Muscle of arm (tissue), 14 donors: ENCODE measurements at places on chromosomes 16 and 17.

DNA sequence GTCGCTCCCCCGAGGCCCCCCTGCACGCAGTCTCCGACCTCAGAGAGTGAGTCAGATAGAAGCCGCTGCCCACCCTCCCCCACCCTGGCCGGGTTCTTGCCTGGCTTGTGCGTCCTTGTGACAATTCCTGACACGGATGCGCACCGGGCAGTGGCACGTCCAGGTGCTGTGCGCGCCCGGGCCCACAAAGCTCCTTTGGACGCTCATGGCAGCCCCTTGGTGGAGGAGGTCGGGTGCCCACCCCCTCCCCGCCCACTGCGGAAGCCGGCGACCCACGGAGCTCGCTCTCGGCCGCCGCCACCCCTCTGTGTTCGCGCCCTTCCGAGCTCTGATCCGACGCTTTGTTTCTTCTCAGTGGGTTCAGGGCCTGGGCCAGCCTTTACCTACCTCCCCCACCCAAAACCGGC is 662 bp upstream of the TUBB3 start:
- no peak for DNase-seq

DNA sequence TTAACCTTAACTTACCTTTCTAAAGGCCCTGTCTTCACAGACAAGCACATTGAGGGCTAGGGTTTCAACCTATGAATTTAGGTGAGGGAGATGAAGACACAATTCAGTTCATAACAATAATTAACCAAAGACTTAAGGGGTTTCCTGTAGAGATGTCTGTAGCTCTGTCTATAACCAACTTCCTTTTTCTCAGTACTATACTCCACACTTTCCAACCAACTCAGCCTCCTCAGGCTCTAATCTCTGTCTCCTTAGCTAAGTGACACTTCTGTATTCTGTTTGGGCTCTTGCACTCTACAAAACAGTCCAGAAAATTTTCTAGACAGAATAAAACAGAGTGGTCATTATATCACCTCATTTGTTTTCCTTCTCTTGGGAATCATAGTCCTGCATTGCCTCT is 25.8 kb downstream of the CAPNS2 start:
- no peak for DNase-seq

DNA sequence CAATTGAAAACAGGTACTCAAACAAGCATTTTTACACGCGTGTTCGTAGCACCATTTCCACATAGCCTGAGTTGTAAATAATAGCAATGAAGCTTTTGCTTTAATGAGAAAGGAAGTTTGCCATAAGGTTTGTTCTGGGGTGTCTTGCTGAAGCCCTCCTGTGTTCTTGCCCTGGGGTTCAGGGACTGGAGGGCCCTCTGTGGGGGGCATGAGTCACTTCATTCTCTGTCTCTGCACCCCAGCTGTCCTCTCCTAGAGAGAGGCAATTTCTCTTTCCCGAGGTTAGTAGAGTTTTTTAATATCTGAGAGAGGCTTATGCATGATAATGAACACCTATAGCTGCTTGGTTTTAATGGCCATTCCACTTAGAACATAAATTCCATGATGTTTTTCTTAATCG is 9.6 kb downstream of the AFMID start:
- no peak for DNase-seq

DNA sequence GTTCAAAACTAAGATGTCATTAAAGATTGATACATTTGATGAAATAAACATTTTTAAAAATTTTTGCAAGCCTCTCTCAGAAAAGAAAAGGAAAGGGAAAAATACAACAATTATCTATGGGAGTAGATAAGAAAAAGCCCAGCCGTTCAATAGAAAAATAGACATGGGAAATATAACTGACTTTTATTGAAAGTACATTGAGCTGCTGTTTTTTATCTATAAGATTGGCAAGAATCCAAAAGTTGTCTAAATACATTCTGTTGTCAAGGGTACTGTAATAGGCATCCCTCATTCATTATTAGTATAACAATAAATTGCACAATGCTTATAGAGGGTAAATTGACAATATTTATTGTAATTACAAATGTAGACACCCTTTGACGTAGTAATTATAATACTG is 38.4 kb upstream of the IRX6 start:
- DNase-seq = no peak

DNA sequence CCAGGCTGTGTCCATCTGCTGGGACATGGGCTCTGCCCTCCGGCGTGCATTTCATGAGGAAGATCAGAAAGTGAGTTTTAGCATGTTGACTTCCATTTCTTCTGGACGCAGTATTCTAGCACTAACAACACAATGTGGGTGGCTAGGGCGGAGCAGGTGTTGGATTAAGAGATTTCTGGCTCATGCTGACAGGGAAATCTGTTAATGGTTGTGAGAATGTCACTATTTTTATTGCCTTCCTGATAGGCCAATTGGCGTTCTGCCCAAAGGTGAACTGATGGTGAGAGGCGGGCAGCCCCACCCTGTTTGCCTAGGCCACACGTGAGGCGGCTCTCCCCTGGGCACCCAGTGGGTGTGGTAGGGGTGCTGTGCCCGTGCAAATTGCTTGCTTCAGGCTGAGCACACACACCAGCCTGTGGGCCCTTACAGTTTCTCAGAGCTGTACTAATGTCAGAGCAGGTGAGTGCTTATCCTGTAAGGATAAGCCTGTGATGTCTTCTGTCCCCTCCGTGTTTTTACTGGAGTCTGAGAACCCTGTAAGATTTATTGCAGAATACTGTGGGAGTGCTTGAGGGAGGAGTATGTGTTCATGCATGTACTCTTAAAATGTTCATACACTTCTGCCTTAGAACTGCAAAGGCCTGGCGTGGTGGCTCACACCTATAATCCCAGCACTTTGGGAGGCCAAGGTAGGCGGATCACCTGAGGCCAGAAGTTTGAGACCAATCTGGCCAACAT is 30.9 kb downstream of the PGS1 start:
- no peak for DNase-seq

GRCh38 chr16:30605158-30605557 is 5.0 kb downstream of the ZNF689 start:
- no peak for DNase-seq

DNA sequence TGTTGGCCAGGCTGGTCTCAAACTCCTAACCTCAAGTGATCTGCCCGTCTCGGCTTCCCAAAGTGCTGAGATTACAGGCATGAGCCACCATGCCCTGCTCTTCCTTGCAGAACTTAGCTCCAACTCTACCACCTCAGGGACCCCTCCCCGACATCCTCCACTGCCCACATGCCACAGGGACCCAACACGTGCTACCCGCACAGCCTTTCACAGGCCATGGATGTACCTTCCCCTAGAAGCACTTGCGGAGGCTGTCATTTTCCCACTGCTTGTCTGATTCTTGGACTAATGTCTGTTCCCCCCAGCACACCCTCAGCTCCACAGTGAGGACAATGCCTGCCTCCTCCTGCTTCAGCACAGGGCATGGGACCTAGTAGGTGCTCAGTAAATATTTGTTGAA is 147.4 kb downstream of the ZNF423 start:
- DNase-seq = no peak

DNA sequence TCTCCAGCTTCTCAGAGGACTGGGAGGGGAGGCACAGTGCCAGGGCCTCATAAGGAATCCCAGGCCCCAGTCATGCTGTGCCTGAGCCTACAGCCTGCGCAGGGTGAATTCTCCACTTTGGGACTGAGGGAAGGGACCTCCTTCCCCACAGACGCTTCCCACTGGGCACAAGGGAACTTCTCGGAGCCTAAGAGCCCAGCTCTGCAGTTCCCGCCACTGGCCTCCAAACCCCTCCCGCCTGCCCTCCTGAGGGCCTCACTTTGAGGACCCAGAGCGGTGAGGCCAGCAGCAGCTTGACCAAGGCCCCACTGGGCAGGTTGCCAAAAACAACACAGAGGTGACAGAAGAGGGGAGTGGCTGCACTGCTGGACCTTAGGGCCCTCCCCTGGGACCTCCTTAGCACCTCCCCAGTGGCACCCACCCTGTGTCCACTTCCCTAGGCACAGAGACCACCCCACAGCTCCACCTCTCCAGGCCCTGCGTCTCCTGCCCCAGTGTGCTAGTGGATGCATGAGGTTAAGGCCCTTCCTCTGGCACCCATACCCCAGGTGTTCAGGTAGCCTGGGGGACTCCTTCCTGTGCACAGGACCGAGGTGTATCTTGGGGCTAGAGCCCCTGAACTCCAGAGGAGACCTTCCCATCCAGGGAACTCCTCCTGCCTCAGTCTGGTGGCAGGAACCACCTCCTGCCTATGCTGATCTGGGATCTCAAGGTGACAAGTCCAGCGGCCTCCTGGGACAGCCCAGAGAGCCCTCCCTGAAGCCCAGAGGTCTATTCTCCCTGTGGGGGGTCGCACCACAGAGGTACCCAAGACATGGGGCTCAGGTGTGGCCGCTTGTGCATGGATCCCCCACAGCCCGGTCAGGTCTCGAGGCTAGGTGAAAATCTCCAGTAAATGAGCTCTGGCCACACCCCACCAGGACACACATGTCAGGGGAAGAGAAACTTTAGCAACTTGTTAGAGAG is 3.4 kb downstream of the CASKIN2 start:
- DNase-seq = no peak

DNA sequence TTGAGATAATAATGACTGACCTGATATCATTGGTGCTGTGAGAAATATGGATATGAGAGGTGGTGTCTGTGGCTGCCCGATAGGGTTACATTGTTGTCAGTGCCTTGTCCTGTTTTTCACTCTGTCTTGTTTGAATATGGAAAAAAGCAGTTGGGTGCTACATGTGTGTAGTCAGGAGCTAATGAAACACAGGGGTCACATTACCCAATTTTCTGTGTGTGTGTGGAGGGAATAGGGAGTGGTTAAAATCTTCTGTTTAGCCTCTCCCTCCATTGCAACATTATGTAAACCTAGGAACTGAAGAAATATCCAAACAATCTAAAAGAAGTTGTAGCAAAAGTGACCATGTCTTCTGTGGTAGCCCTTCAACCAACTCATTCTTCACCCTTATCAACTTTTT is 527.7 kb upstream of the SOX9 start:
- DNase-seq = no peak

DNA sequence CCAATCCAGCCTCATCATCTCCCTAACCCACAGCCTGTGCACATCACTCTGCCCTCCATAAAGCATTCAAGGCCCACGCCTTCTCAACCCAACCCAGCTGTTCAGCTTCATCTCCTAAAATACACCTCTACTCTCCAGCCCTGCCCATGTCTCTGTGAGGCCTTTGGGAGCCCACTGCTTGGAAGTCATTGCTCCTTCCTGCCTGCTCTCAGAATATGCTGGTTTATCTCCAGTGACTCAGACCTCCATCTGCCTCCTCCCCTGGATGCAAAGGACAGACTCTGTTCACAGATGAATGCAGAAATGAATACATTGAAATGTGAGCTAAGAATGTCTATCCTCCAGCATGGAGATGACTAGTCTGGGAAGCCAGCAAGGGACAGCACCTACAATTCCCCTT is 19.0 kb downstream of the KCNG4 start:
- DNase-seq = no peak

DNA sequence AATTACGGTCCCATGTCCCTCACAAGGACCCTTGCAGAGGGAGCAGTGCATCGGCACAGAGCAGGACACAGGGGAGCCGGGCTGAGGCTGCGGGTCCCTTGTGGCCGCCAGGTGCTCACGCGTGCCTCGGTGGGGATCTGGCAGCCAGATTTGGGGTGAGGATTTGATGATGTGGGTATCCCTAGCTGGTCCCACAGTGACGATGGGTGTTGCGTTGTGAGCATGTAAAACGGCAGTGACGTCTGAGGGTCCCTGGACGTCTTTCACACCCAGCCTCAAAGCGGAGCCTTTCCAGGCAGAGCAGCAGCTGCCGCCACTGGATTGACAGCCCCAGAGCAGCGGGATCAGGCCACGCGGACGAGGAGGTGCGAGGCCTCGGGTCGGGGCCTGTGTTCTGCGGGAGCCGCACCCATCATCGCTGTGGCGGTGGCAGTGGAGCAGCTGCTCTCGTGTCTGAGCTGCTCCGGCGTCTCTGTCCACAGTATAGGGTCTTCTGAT is 54.6 kb downstream of the WDR45B start:
- DNase-seq = no peak

DNA sequence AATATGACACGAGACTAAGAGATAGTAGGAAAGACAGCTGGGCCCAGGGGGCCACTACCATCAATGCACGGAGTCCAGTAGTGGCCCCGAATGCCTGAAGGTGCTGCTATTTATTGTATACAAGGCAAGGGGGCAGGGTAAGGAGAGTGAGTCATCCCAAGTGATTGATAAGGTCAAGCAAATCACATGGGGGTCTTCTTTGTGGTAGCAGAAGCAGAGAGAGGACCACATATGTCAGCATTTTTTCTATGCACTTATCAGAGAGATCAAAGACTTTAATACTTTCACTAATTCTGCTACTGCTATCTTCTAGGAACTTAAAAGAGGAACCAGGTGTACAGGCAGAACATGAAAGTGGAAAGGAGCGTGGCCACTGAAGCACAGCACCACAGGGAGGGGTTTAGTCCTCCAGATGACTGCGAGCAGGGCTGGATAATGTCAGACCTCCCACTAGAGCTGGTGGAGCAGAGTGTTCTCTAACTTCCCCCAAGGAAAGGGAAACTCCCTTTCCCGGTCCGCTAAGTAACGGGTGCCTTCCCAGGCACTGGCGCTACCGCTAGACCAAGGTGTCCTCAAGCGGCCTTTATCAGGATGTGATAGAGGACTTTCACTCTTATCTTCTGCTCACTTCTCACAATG is 26.4 kb upstream of the ARL4D start:
- no peak for DNase-seq

- no peak for DNase-seq
Observed at GRCh38 chr17:28718333-28719020, 809 bp upstream of the RAB34 start.

- DNase-seq = no peak
Observed at GRCh38 chr16:70646260-70647241, at the start of gene IL34. Gene IL34 (plus strand): TSS chr16:70646559. CDS start chr16:70646948, 389 bp downstream.

GRCh38 chr16:57536306-57537193 is at the start of gene CCDC102A:
Gene CCDC102A (minus strand): TSS chr16:57536571. CDS start chr16:57529177, 7,394 bp downstream.
- no peak for DNase-seq

- peak; percentile 49 for DNase-seq
Observed at GRCh38 chr17:21129023-21129681, 2.4 kb downstream of the DHRS7B start.

GRCh38 chr16:20191566-20191965 is 117.9 kb upstream of the GPR139 start:
- DNase-seq = no peak

DNA sequence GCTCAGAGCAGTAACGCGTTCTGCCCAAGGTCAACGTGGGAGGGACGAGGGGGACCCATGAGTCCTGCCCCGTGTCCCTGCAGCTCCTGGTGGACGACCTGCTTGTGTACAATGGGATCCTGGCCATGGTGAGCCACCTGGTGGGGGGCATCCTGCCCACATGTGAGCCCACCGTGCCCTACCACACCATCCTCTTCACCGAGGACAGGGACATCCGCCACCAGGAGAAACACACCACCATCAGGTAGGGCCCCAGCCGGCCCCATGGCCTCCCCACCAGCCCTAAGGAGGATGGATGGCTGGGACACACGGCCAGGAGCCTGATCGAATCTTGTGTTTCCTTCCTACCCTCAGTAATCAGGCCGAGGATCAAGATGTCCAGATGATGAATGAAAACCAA is 227.6 kb downstream of the KATNIP start:
- DNase-seq = no peak
